ENCODE measurements at places on chromosomes 16 and 17. TPM values are rescaled to one million over a fixed set of nuclear protein-coding genes. Genes with fewer than 3 reads are reported as not detected.

TEDC2 gene
- 0.67 TPM for total RNA-seq

GRCh38 chr16:49763826-49764225 lies 92.1 kb downstream of the ZNF423 start:
- DNase-seq: no peak

- DNase-seq: no peak
These were observed 14.6 kb downstream of the SPNS3 start for GRCh38 chr17:4448197-4448980.

DNA sequence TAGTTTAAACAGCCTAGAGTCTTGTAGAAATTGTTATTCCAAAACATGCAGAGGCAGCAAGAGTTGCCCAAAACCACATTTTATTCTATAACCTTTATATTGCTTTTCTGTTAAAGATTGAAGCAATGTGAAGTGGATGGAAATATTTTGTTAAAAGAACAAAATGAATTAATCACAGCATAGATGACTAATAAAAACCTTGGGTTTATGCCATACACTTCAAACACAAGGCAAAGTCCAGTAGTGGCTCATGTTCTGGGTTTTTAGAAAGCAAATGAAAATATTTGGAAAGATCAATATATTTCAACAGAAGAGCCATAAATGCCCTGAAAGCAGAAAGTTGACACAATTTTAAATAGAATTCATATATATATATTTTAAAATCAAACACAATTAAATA lies 36.7 kb upstream of the ULK2 start:
- no peak for DNase-seq

YBX2 gene
- 0.77 TPM for total RNA-seq

DNA sequence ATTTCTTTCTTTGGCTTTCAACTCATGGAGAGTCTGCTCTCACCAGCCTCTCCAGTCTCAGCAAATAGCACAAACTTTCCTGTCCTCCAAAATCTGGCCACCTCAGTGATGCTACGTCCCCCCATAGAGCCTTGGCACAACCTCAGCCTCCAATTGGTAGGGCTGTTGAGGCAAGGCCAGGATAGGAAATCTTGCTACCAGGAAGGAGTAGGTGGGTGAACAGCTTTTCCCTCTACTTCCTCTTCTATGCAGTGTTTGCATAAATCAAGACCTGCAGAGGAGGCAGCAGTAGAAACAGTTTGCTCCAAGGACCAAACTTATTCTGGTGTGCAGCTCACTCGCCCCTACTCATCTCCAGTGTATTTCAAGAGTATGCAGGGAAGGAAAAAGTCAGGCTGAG lies 701 bp upstream of the DPEP2 start:
- no peak for DNase-seq

CDH11 gene
- 7.3 TPM for total RNA-seq

OTOP3 gene
- total RNA-seq: not detected

DNA sequence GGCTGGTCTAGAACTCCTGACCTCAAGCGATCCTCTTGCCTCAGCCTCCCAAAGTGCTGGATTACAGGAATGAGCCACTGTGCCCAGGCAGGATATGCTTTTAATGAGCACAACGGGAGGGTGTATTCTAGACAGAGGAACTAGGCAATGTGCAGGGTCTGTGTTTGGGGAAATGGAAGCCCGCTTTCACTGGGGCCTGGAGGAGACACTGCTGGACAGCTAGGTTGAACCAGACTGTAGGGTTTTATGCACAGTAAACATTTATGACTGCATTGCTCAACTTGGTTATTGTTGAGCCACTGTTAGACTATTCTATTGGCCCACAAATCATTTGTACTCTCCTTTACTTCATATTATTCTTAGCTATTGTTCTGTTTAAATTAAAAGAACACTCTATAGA lies 10.2 kb upstream of the SIAH1 start:
- no peak for DNase-seq

DNA sequence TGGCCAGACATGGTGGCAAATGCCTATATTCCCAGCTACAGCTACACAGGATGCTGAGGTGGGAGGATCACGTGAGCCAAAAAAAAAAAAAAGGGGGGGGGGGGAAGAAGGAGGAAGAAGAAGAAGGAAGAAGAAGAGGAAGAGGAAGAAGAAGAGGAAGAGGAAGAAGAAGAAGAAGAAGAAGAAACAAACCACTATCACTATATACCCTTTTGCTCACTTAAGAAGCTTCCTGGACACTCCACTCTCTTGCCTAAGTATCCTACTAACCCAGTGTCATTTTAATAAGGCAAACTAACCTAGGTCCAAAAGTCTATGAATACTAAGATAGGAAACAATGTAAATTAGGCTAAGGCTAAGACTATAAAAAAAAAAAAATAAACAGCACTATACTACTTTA lies 54.8 kb downstream of the GPATCH8 start:
- no peak for DNase-seq

DNA sequence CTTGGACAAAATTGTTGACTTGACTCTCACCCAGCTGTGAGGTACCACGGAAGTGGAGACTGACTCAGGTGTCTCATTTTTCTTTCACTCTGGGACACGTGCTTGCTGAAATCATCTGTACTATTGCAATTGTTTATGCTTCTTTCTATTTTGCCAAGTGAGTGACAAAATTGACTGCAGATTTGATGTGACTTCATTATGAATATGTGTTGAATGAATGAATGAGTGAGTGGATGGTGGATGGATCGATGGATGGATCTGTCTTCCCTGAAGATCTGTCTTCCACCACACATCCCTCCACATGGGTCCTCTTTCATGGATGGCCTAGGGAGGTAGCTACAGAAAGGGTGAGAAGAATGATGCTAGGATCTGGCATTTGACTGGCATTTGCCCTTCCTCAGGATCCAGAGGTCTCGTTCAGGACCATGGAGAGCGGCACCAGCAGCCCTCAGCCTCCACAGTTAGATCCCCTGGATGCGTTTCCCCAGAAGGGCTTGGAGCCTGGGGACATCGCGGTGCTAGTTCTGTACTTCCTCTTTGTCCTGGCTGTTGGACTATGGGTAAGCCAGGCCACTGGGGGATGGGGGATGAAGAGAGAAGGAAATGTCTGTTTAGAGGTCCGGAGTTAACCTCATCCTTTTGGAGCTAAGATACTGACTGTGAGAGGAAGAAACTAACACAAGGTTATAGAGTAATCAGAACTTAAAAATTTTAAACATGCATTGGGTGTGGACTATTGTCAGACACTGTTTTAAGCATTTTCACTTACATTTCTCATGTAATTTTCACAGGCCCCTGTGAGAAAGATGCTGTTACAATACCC lies 12.7 kb downstream of the SLC5A11 start:
- DNase-seq: peak; percentile 68

GRCh38 chr17:34909040-34909439 lies 52.2 kb downstream of the CCT6B start:
- DNase-seq: no peak

DNA sequence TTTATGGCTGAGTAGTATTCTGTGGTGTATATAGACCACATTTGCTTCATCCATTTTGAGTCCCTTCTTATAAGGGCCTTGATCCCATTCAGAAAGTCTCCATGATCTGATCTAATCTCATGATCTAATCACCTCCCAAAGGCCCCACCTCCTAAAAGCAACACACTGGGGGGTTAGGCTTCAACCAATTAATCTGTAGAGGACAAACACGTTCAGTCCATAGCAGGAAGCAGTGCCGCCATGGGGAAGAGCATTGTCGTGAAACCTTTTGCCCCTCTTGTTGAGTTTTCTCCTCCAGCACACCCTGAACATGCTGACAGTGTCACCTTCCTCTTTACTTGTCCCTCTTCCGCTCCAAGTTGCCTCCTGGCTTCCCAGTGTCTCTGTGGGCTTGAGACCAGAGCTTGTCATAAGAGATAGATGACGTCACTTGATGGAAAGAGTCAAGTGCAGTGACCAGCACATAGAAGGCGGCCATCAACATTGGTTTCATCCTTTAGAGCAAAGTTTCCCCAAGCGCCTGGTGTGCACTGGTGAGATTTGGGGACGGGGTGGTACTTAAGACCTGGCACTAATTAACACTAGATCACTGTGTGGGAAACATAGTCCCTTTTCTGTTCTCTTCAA lies 74.1 kb downstream of the PRKCB start:
- DNase-seq: no peak

KRT16 gene
- total RNA-seq: not detected

DNA sequence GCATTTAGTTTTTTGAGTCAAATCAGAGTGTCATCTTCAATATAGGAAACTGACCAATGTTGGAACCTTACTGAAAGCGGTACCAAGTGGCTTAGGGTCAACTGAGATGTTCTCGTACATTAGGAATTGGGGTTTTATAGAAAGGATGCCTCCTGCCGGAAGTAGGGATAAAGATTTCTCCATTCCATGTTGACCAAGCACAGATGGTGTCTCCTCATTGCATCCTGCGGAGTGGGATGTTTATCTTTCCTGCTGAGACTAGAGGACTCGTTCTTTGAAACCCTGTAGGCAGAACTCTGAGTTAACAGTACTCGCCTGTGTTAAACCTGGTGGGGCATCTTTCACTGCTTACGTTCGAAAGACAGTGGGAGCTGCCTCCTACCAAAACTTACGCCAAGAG lies 1.4 kb downstream of the SHISA6 start:
- DNase-seq: no peak

DNA sequence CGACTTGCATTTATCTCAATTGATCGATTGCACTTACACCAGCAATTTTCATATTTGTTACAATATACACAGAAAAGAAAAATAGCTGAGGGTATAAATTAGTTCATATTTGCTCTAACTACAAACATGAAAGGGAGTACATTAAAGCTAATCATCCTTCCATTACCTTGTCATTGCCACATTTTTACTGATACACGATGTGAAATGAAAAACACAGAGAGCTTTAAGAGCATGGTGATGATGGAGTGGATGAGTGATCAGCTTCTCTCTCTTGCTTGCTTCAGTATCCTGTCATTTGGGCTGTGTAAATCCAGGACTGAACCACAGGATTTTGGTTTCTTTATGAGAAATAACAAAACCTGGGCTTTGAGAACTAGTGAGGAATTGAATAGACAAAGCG lies 1207.5 kb upstream of the GOT2 start:
- DNase-seq: no peak

- no peak for DNase-seq
These were observed 1403.8 kb upstream of the GOT2 start for GRCh38 chr16:60137891-60138290.

TNS4 gene
- not detected for total RNA-seq

DNA sequence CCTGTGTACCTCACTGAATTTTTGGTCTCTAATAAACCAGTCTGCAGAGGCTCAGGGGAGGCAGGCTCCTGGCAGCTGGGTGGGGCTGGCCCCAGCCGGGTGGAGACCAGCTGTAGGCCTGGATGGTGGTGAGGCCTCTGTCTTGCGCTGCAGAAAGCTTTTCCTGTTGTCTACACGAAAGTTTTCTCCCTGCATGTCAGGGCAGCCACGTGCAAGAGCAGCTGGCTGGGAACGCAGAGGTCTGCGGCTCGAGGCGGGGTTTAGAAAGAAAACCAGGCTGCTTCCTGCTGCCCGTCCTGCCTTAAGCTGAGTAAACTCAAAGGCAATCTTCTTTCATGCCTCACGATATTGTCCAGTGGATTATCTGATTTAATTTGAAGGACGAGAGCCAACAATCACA lies 2.4 kb downstream of the SERPINF1 start:
- DNase-seq: peak; percentile 82

DNA sequence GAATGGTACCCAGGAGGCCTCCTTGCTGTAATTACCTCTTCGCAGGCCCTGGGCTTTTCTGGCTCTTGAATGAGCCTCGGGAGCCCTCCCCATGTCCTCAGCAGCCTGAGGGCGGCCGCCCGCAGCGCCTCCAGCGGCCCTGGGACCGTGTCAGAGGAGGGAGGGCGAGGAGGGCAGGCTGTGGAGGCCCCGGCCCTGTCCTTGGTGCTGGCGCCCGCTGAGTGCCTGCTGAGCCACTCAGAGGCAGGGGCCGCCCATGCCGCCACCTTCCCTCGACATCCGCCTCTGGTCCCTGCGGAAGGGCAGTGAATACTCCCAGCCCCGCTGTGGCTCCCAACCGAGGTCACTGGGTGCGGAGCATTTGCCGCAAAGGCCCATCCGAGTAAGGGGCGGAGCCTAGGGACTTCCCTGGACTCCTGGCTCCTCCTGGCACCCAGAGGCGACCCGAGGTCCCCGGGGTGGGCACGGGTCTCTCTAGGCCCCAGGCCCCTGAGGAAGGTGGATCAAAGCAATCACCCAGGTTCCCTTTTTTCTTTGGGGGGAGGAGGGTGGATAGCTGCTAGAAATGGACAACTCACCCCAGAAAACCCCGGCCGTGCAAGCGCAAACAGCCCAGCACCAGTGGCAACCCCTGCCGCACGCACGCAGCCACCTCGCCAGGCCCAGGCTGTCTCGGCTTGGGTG lies 2.8 kb downstream of the RBFOX3 start:
- DNase-seq: peak; percentile 42
